ENCODE measurements at places on chromosomes 1 and 21.

- no peak for DNase-seq
These were observed 204.8 kb downstream of the SMYD3 start for GRCh38 chr1:246302251-246302625.

GRCh38 chr1:43545695-43546387 is 15.2 kb downstream of the PTPRF start:
- DNase-seq, result no peak

GRCh38 chr1:228853637-228854036 is 118.4 kb downstream of the RHOU start:
- DNase-seq, result no peak

GRCh38 chr1:167057241-167057688 is 32.9 kb downstream of the GPA33 start:
- no peak for DNase-seq

DNA sequence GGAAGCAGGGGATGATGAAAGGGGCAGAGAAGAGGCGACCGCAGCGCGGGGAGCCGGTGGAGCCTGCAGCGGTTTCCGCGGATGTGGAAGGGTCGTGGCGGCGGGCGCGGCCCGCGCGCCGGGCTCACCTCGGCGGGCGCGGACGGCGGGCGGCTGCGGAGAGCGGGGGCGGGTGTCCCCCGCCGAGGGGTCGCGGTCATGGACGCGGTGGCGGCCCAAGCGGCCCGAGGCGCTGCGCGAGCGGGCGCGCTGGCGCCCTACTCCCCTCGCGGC is 572 bp downstream of the LPGAT1 start:
- no peak for DNase-seq

DNA sequence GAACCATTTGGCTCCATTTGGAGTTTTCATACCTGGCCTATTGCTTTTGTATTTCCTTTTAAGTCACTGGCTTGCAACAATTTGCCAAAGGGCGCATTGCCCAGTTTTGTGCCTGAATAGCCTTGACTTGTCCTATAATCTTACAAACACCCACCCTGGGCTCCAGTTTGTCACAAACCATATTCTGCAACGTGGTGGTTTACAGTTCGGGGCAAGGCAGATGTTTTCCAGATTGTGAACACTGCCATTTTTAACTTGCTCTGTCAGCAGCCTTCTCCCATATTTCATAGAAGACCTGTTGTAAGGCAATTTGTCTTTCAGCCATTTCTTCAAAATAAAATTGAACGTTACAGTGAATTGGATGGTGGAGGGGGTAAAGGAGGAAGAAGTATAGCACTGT is 53.2 kb upstream of the UBE2U start:
- no peak for DNase-seq

GRCh38 chr1:183194527-183195141 is 8.6 kb downstream of the LAMC2 start:
- no peak for DNase-seq

GRCh38 chr1:47187926-47188250 is 1.9 kb downstream of the PDZK1IP1 start:
- DNase-seq, result no peak

DNA sequence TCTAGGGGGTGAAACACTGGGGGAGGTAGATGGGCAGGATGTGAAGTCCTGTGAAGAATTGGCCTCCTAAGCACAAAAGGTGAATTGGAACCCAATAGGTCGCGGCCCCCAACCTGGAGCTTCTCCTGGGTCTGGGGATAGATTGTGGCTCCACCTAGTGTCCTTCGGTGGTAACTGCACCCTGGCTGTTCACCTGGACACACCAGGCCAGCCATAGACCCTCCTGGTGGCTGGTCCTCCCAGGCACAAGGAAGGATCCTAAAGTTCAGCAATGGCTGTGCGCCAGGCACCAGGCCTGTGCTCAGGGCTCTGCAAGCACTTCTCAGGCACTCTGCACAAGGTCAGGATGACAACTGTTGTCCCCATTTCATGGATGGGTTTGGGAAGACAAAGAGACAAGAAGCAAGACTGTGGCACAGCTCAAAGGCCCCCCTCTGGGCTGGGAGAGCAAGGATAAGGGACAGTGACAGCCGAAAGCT is 13.5 kb downstream of the ESPN start:
- DNase-seq, result peak; percentile 81

DNA sequence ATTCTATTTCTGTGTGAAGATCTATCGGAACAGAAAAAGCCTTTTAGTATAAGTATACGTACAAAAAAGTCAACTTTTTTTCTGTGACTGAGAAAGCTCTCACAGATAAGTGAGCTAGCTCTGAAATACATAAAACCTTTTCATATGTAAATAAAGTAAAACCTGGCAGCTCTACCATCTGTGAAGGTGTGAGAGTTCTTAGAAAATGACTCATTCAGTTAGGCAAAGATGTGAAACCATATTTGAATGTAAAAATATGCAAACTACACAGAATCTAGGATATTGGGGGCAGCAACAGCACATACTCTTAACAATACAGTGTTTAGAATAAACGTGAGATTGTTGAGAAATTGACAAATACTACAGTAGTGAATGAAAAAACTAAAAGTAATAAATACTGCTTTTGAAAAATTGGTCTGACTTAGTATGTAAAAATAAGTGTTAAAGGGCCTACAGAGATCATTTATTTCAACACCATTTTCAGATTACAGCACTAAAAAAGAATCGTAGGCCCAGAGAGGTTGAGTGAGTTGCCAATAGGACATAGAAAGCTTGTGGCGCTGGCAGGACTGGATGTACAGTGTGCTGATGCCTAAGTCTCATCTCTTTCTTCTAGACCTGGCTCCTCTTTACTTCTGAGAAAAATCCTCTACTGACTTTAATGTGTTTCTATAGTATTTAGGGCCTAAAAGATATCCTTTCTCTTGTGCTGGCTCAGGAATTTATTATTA is 19.8 kb downstream of the ATP6V1G3 start:
- no peak for DNase-seq

DNA sequence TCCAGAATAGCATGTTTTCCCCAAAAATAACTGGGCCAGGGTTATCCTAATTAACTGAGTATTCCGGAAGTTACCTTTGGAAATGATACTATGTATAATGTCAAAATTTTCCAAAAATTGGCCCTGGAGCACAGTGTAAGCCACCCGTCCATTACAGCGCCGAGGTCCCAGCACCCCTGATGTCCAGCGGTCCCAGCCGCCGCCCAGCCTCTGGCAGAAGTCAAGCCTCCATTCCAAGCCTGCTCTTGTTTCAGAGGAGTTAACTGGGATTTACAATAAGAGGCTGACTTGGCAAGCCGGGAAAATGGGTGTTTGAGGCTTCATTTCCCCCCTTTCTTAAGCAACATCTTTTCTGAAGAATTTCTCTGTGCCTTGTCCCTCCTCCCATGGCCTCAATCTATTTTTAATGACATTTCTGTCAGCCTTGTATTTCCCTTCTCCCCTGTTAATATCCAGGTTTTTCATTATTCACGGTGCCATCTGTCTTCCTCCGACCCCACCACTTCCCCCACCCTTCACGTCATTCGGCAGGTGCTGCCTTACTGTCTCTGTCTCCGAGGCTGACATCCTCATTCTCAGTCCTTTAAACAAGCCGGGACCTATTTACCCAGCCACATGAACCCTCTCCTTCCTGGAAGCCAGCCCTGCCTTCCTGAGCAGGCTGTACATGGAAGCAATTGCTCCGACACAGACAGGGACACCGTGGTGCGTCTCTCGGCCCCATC is 490.9 kb downstream of the NPHP4 start:
- no peak for DNase-seq

Data from mesothelial cell of epicardium (in vitro differentiated cells).